ENCODE measurements at places on chromosomes 2 and 18. TPM values are rescaled to one million over a fixed set of nuclear protein-coding genes. Genes with fewer than 3 reads are reported as not detected.
A peak's percentile ranks its signal among the peaks of the same experiment; 100 is the strongest.

DNA sequence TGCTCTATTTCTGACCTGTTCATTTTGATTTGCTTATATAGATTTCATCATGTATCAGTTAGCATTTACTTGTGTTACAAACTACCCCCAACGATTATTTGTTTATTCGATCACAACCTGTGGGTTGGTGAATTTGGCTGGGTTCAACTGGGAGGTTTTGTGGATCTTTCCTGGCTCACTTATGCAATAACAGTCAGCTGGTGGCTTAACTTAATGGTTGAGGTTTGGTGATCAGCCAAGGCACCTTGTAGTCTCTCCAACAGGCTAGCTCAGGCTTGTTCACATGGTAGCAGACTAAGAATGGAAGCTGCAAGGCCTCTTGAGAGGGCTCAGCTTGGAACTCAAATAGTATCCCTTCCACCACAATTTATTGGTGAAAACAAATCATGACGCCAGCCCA, 5.4 kb upstream of the PUM2 start:
- no peak for DNase-seq

DNA sequence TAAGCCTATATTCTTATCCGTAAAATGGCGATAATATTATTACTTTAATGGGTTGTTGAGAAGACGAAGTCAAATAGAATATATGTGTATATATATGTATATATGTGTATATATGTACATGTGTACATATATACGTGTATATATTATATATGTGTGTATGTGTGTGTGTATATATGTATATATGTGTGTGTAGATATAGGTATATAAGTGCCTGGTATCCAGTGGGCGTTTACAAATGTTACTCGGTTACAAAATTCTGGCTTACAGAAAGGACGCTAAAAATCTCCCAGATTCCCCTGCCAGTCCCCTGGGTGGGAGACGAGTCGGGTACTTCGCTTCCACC, 295 bp upstream of the MTX2 start:
- DNase-seq: no peak

DNA sequence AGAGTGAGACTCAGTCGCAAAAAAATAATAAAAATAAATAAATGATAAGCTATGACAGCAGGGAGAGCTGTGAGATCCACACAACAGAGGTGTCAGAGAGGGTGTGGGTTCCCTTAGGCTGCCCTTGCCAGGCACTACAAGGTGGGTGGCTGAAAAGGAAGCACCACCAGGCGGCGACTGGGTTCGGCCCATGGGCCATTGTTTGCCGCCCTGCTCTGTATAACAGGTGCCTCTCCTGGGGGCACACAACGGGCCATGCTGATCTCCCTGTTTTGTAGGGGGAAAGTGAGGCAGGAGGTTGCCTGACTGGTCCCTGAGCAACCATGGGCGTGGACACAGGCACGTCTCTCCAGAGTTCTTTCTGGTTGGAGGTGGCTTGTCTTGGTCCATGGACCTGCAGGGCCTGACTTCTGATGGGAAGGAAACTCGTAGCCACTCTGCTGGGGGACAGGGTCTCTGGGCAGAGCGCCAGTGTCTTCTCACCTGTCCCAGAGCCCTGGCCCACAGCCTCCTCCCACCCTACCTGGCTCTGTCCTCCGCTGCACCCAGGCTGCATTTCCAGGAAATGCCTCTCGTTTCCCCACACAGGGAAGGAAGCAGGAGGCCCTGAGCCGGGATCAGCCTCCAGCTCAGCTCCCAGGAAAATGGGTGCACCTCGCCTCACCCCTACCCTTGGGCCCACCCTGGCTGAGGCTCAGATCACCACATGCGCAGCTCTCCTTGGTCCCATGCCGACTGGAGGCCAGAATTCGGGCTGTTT, 109.6 kb upstream of the ODC1 start:
- DNase-seq: no peak

DNA sequence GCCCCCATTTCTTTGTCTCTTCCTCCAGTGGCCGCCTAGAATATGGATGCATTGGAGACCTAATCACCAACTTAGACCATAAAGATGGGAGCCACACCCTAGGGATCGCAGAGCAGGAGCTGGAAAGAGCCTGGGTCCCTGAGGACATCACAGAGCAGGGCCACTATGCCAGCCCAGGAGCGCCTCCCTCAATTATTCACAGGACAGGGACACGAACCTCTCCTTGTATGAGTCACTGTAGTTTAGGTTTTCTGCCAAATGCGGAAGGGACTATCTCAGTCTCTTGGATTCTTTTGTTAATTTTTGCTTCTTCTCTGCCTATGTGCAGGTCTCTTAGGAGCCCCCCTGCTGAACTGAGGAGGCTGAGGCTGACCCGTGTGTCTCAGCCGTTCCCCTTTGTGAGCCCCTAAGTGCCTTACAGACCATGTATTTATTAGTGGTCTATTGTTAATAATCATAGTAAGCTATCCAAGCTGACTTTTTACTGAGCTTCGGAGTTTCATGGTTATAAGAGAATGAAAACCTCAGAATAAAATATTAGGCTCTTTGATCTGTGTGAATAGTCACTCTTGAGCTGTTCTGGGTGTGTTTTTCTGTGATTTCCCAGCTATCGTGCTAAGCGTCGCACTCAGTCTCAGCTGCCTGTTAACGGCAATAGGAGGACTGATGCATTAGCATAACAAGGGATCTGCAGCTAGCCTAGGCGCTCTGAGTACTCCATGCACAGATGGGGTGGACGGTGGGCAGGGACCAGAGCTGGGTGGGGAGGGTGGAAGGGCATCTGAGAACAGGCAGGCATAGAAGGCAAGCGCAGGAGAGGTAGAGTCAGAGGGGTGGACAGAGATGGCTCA, 12.7 kb upstream of the PTPN4 start:
- no peak for DNase-seq

- no peak for DNase-seq
Observed at GRCh38 chr2:217328622-217328978, 468.7 kb upstream of the TNP1 start.

DNA sequence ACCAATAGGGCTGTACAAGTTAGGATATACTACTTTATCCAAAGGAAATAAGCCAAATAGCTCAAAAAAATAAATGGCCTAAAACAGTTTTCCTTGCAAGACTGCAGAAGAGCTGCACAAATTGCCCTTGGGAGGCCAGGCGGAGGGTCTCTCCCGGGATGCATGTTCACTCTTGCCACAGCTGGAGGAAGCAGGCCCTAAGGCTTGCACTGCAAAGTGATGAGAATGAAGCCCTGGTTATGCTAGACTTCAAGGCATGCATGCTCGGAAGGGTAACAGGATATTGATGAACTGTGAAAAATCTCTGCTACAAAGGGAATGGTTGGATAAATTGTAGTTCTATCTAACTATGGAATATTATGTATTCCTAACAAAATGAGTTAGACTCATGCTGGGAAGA, 27.5 kb upstream of the LDLRAD4 start:
- no peak for DNase-seq

CTLA4 gene
- 61.7 TPM for total RNA-seq

DNA sequence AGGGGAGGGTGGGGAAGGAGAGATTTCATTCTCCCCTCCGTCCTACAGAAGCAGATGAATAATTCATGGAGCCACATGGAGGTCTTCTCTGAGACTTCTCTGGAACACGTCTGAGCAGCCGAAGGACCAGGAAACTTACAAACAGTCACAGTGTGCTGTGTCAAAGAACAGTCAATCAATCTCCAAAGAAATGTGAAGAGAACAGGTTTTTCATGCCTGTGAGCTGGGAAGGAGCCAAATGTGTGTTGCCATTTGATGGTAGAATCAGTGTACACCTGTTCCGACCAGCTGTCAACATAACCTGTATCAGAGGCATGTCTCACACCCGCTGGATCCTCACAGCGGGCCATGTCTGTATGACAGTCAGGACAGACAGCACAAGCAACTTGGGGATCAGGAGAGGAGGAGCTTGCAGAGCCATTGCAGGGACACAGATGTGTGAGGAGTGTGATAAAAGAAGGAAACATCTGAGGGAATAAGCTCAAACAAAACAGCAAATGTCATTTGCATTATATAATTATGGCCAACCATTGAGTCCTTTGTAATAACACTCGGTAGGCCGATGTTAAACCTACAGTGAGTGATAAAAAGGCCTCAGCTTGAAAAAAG, 298.5 kb downstream of the EN1 start:
- DNase-seq: no peak

CDH7 gene
- not detected for total RNA-seq

ANKRD30B gene
- not detected for total RNA-seq

DNA sequence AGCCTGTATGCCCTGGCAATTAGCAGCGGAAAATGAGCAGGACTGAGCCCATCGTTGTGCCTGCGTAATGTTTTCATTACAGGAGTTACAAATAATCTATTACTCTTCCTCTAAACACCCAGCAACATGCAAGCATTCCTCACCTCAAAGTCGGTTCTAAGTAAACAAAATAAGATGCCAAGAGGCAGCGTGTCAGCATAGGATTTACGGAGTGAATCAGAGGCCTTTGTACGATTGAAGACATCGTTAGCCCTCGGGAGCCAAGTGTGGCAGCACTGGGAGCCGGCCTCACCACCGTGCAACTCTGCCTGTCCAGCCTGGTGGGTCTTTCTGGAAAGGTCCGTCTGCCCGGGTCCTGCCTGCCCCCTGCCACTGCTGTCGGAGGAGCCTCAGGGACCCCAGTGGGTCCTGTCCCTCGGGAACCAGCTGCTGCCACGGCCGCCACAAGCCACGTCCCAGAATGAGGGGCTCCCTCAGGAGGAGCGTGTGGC, 80.1 kb upstream of the CTDP1 start:
- no peak for DNase-seq

GRCh38 chr2:104465981-104466380, 387.9 kb upstream of the POU3F3 start:
- no peak for DNase-seq

GRCh38 chr18:55376387-55376786, 211.6 kb downstream of the TCF4 start:
- DNase-seq: no peak

LIMS3 gene
- 1.1 TPM for total RNA-seq

GRCh38 chr2:179098080-179098689, 48.2 kb upstream of the CCDC141 start:
- DNase-seq: no peak

DNA sequence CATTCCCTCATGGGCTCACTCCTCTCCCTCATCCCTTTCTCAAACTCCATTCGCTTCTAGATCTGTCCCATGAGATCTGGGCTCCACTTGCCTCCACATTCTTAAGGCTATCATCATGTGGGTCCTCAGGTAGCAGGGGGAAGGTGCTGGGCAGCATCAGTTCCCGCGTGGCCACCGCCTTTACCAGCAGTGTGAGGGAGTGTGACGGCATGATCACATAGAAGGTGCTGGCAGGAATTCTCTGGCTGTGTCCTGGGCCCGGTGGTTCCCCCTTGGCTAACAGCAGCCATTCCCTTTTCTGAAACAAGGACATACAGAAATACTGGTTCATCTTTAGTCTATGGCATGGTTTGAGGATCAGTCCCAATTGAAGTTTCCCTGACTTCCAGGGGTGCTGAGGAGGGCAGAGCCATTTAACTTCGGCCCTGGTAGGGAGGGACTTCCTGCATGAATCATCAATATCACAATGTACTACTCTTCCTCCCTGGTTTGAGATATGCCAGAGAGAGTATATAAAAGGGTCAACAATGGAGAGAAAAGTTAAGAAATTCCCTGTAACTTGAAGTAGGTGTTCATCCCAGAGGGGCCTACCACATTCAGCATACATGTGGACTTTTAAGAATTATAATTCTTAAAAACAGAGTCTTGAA, 7.7 kb downstream of the DOK1 start:
- DNase-seq: no peak

- DNase-seq: no peak
Observed at GRCh38 chr2:97708608-97709007, 4.8 kb upstream of the ZAP70 start.

- no peak for DNase-seq
Observed at GRCh38 chr2:25115902-25116301, 52.5 kb downstream of the POMC start.

- no peak for DNase-seq
Observed at GRCh38 chr2:182381225-182381624, 45.6 kb downstream of the PDE1A start.

- DNase-seq: peak; percentile 14
Observed at GRCh38 chr2:70686577-70687460, 81.2 kb downstream of the ADD2 start.

DNA sequence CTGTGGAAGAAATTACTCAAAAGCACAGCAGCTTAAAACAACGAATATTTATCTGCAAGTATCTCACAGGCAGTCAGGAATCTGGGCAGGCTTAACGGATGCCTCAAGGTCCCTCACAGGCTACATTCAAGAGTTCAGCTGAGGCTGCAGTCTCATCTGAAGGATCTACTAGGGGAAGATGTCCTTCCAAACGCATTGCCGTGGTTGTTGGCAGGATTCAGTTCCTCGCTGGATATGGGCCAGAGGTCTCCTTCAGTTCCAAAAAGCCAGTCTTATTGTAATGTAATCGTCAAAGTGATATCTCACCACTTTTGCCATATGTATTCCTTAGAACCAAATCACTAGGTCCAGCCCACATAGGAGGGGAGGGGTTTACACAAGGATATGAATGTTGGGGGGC, 98.2 kb upstream of the EPAS1 start:
- no peak for DNase-seq

GRCh38 chr2:177989029-177989885, 83.3 kb downstream of the PDE11A start:
- no peak for DNase-seq

- DNase-seq: no peak
Observed at GRCh38 chr18:47110492-47111274, 39.6 kb downstream of the HDHD2 start.

ADNP2 gene
- 37.3 TPM for total RNA-seq

- no peak for DNase-seq
Observed at GRCh38 chr2:239597216-239597615, 196.4 kb upstream of the HDAC4 start.

ALK gene
- total RNA-seq: not detected

GRCh38 chr2:37802899-37803379, 122.1 kb upstream of the RMDN2 start:
- no peak for DNase-seq

OTX1 gene
- total RNA-seq: not detected

TRPM8 gene
- total RNA-seq: not detected

FAM237A gene
- total RNA-seq: not detected

- DNase-seq: no peak
Observed at GRCh38 chr2:5464657-5465056, 227.5 kb upstream of the SOX11 start.

- DNase-seq: peak; percentile 51
Observed at GRCh38 chr2:215970425-215970824, 42.9 kb downstream of the MREG start.

Data from activated naive CD4-positive, alpha-beta T cell treated with anti-CD3 and anti-CD28 coated beads, Interleukin-2, amount 50 U/mL, for 72 hours (primary cell).